ENCODE measurements at places on chromosomes 1 and 21.

- no peak for DNase-seq
Measured at GRCh38 chr1:211474451-211474850, 17.5 kb downstream of the RD3 start.

DNA sequence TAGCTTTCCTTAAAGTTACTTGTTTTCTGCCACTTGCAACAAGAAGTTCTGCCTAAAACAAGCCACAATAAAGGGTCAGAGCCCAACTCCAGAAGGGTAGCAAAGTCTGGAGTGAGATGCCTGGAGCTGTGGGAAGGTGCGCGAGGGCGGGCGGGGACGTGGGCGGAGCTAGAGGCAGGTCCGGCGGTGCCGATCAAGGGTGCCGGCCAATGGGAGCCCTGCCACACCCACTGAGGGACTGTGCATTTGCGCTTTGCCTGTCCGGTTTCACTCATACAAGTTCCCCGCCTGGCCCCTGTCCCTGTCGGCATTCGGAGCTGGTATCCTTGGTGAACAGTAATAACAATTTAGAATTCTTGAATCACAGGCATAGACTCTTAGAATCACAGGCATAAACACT is 732.4 kb downstream of the MATN1 start:
- DNase-seq, result no peak

GRCh38 chr1:58815686-58816071 is 31.8 kb upstream of the JUN start:
- DNase-seq, result no peak

GRCh38 chr1:7227654-7228053 is 442.4 kb downstream of the CAMTA1 start:
- no peak for DNase-seq

DNA sequence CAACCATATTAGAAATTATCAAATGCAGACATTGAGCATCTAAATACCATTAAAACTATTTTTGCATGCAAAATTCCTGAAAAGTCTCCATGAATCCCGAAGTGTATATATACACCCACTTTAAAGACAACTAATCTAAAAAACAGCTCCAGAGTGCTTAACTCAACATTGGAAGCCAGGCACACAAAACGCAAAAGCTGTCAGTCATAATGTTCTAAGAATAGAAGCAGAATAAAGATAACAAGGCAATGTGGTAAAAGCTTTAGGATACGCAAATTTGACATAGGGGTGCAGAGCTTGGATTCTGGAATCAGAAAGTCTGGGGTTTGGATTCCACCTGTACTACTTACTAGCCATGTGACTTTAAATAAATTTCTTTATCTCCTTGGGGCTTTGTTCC is 62.5 kb downstream of the SMYD3 start:
- no peak for DNase-seq

DNA sequence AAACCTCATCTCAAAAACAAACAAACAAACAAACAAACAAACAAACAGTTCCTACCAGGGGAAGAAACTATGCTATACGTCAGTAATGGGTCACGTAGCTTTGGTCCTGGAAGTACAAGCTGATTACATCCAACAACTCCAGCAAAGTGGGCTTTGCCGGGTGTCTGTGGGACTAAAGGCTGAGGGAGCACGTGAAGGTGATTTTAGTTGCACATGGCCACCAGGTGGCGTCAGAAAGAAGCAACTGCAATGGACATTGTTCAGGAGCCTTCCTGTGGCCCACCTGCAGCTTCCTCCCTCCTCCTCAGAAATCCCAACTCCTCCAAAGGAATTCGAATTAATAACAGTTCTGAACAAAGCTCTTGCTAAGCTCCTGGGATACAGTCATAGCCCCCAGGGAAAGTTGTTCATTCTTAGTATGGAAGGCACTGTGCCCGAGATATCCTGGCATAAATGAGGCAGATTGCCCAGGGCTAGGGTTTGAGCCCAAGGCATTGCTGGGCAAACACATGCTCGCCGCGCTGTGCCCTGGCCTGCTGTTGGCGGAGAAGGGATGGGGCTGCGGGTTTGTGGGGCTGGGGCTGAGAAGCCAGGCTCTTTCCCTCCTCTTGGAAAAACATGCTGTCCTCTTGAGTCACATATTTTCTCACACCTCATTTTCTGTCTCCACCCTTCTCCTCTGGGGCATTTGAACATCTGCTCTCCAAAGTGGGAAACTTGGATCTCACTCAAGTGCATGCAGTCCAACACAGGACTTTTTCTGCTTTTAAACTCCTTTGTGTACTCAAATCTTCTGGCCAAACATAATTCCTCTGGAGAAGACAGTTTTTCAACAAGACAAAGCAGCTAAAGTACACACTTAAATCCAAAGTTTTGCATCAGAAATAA is 28.6 kb downstream of the AKNAD1 start:
- DNase-seq, result no peak

DNA sequence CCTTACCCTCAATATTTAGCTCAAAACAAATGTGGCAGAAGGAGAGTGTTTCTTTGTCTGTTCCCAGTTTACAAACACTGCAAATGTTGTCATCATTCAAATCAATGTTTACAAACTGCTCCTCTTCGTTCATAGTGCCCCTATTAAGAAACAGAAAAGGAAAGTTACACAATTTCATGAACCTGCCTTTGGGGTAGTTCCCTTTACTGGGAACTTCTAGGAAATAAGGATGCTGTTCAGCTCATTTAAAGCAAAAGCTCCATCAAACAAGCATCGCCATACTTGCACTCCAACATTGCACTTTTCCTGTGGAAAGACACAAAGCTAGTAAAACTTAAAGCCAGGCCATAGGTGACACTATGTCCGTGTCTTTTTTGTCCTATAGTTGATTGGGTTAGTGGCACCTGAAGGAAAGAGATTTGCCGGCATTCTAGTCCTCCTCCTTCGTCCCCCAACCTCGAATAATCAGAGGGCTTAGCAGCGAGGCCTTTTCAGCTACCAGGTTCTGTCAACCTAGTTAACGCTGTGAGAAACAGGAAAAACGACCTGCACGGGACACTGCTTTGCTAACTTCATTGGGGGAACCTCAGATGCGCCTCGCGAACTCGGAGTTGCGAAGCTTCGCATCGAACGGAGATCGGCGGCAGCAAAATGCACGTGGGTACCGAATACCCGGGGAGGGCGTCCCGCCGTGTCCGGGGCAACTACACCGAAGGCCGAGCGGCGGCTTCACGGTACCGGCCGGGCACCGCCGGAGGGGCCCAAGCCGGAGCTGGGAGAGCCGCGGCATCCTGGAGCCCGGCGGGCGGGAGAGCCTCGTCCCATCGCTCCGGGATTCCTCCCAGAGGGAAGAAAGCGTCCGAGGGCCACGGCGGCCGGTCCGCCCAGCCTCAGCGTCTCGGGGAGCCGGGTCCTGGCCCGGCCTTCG is 706 bp downstream of the C21orf91 start:
- DNase-seq, result no peak

- no peak for DNase-seq
Measured at GRCh38 chr1:223203034-223203408, 60.0 kb upstream of the TLR5 start.

- DNase-seq, result no peak
Measured at GRCh38 chr1:180031664-180032063, 77.1 kb downstream of the CEP350 start.

DNA sequence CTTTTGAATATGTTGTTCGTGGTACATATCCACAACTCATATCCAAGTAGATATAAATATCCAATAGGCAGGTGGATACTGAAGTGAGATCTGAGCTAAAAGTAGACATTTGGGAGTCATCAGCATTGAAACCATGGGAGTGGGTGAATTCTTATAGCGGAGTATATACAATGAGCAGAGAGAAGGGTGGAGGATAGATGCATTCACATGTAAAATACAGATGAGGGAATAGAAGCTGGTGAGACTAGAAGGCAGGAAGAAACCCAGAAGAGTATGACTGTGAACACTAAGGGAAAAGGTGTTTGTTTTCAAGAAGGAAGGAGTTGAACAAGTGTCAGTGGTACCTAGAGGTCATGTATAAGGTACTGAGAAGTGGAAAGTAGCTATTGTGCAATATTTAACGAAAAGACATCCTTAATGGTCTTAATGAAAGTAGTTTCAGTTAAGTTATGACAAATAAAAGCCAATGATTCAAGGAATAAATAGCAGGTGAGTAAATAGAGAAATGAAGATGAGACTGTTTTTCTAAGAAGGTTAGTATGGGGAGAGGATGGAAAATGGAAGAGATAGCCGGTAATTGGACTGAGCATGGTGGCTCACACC is 181.6 kb upstream of the CACYBP start:
- DNase-seq, result no peak

DNA sequence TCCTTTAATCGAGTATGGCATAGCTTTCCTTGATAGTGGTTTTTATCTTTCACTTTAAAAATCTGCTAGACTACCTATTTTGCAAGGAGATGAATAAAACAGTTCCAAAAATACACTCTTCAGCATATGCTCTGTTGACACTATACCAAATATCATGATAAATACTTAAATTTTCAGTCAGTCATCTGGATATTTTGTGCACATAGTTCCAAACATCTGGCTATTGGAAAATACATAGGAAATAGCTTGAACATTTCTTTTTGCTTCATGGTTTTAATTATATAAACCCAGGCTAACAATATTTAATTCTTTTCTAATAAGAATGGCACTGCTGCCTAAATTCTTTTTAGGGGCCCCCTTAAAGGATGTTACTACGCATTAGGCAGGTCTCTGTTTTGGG is 342.1 kb downstream of the NEGR1 start:
- DNase-seq, result no peak

GRCh38 chr1:145891587-145892485 is 6.2 kb upstream of the ANKRD35 start:
- peak; percentile 99 for DNase-seq

GRCh38 chr1:119662034-119662437 is 14.0 kb upstream of the ZNF697 start:
- DNase-seq, result no peak

DNA sequence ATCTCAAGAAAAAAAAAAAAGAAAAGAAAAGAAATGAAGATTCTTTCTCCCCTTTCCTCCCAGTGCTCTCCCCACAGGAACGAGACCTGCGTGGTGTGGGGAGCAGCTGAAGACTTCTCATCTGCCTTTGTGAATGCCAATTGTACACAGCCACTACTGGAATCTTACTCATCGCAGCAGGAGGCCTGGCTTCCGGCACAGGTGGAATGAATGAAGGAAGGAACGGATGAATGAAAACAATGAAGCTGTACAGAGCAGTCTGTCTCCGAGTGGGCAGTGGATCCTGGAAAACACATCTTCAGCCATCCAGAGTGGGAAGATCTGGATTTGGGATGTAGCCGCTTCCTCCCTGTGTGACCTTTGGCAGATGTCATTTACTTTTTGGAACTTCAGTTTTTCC is 64.9 kb downstream of the RUNX3 start:
- no peak for DNase-seq

GRCh38 chr1:67801903-67802302 is 31.4 kb downstream of the GNG12 start:
- no peak for DNase-seq

DNA sequence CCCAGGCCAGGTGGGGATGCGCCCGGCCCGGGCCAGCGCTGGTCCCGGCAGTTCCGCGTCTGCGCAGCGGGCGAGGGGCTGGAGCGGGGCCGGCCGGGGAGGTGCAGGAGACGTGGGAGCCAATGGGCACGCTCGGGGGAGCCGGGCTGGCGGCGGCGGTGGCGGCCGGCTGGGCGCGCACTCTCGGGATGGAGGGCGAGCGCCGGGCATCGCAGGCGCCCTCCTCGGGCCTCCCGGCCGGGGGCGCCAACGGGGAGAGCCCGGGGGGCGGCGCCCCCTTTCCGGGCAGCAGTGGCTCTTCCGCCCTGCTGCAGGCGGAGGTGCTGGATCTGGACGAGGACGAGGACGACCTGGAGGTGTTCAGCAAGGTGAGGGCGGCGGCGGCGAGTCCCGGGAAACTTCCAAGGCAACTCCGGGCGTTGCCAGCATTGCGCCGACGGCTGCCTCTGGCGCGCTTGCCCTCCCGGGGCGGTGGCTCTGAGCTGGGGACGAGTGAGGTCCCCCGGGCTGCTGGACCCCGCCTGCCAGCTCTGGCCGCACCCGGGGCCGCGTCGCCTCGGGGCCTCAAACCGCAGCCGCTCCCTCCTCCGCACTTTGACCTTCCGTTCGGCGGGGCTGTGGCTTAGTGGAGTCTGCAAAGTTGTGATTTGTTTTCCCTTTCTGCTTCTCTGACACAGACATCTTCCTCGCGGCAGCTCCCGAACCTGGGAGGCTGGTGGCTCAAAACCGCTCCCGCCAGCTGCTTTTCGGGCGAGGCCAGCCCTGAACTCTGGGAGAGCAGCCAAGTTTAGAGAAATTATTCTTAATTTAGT is at the start of gene SNX7:
Gene SNX7 (plus strand): TSS at position 178 of the 812 bp plus-strand sequence. CDS start 11 bp downstream, at position 189.
- DNase-seq, result peak; percentile 27

DNA sequence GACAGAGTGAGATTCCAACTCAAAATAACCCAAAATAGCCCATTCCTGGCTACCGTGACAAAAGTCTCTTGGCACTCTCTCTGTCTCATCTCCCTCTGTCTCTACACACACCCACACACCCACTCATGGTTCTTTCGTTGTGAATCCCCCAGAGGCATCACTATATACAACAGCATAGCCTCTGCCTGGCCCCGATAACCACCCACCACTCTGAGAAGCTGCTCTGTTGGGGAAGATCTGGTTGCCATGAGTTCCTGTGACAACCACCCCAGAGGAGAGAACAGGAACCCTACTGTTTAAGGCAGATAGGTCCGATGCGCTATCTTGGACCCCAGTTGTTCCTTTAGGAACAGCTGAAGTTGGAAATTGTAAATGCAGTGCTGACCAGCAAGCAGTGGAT is 70.4 kb upstream of the LYST start:
- DNase-seq, result no peak

DNA sequence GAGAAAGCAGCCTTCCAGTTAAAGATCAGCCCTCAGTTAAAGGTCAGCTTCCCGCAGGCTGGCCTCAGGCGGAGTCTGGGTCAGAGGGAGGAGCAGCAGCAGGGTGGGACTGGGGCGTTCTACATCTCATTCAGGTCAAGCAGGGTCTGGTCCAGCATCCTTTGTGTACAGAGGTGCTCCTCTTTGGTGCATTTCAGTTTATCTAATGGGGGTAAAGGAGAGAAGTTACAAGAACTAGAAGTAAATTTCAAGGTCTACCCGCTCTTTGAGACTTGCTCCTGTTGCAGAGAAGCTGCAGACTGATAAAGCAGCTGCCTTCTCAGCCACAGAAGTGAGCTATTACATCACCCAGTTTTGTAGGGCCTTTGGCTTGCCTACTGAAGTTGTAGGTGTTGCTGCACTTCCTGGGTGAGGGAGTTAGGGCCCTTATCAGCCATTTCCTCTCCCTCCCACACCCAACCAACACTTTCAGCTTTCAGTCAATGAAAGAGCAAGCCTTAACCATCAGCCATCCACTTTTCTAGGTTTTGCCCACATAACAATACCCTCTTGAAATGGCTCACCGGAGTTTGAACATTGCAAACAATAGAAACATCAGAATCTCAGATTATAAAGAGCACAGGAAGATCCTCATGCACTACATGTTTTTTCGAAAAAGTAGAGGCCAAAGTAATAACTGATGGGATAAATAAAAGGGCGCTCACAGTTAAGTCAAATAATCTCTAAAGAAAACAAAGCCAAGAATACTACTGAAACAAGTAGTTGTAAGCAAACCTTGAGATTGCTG is 2.8 kb upstream of the NUP210L start:
- DNase-seq, result no peak

Measured in pulmonary artery endothelial cell (primary cell).